Inflammatory macrophage (primary cell): ENCODE measurements at places on chromosomes 16 and 17.

DNA sequence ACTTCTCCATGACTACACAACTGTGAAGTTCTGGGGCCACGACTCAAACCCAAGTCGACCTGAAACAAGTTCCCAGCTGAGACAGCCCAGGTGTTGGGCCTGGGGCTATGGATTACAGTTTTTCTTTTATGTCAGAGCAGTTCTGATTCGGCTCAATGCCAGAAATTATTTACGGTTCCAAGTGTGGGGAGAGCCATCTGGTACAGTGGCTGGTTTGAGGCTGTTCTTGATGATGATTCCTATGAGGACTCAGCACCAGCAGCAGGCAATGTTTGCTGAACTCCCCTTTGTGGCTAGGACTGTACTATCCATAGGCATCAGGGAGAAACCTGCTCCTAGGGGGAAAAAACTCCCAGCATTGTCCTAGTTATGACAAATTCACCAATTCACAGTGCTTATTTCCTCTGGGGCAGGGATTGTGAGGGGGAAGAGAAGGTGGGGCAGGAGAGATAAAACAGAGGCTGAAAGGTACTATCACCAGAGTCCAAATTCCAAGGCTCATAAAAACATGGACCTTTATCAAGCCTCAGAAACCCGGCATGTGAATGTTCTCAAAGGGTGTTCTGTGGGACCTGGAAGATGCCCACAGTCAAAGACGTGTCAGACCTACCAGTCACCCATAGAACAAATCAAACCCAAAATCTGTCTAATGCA is 18.2 kb upstream of the CMTM4 start:
- DNase-seq, result no peak

DNA sequence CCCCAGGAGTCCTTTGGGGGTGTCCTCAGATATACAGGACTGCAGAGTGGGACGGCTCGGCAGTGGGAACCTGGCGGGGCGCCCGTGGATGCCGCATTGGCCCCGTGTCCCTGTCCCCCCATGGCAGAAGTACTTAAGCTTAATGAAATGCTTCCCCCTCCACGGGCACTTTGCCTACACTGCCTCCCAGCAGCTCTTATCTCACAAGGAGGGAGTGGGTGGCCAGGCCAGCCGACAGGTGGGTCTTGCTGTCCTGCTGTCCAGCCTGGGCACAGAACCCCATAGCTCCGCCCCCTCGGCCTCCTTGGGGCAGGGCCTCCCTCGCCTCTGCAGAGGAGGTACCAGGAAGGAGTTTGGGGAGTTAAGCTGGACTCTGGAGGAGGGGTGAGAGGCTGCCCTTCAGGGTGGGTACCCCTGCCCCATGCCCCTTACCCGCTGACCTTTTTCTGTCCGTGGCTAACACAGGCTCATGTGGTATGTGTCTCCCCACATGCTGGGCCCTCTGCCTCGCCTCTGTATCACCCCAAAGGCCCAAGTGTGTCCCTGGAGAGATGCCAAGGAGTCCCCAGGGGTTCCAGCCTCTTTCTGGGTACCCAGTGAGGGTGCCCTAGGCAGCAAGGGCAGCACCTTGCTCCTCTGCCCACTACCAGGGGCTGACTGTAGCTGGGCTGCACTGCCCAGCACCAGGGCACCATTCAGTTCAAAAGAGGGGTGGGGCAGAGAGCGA is 8.7 kb downstream of the THRA start:
- DNase-seq, result no peak

DNA sequence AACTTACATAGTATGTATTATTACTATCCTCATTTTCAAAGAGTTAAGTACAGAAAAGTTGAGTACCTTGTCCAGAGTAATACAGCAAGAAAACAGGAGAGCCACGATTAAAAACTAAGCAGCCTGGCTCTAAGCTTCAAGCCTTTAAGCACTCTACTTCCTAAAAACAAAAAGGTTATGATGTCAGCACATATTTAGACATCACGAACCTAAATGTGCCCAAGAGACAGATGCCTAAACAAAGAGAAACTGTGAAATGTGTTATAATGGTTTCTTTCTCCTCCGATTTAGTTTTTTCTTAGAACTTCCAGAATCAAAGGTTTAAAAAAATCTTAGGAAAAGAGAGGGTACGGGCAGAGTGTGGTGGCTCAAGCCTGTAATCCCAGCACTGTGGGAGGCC is 151.0 kb downstream of the VPS53 start:
- DNase-seq, result peak; percentile 47

- DNase-seq, result no peak
These were observed 3.3 kb downstream of the RPL13 start for GRCh38 chr16:89563639-89564392.

DNA sequence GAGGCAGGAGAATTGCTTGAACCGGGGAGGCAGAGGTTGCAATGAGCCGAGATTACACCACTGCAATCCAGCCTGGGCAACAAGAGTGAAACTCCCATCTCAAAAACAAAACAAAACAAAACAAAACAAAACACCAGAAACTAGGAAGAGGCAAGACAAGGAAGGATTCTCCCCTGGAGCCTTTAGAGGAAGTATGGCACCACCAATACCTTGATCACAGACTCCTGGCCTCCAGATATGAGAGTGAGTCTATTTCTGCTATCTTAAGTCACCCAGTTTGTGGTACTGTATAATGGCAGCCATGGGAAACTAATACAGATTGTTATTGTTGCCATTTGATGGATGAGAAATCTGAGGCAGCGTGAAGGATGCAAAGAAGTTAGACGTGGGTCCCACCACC is 14.6 kb upstream of the CPPED1 start:
- peak; percentile 34 for DNase-seq

GRCh38 chr16:27634779-27635178 is 84.8 kb downstream of the KATNIP start:
- DNase-seq, result no peak

GRCh38 chr17:8224891-8225812 is 14.8 kb upstream of the AURKB start:
- DNase-seq, result no peak
